ENCODE measurements at places on chromosomes 3 and 15. TPM values are rescaled to one million over a fixed set of nuclear protein-coding genes. Genes with fewer than 3 reads are reported as not detected.

The DET1 gene
- 6.4 TPM for total RNA-seq

The KIF15 gene
- 7.3 TPM for total RNA-seq

The SLC15A2 gene
- total RNA-seq, result 0.07 TPM

The SLC24A5 gene
- total RNA-seq, result not detected

The EIF4E3 gene
- 3.4 TPM for total RNA-seq

The BCHE gene
- total RNA-seq, result 0.83 TPM

The USP13 gene
- total RNA-seq, result 11.4 TPM

The SLC12A8 gene
- 1.0 TPM for total RNA-seq

The KCNMB3 gene
- 1.7 TPM for total RNA-seq

The NEK11 gene
- total RNA-seq, result 4.5 TPM

The MAP6D1 gene
- 6.9 TPM for total RNA-seq

All from A549 treated with CORT108297 at 1 μM for 4 hours (cell line).